ENCODE measurements at places on chromosomes 13 and 19.
A peak's percentile ranks its signal among the peaks of the same experiment; 100 is the strongest.

DNA sequence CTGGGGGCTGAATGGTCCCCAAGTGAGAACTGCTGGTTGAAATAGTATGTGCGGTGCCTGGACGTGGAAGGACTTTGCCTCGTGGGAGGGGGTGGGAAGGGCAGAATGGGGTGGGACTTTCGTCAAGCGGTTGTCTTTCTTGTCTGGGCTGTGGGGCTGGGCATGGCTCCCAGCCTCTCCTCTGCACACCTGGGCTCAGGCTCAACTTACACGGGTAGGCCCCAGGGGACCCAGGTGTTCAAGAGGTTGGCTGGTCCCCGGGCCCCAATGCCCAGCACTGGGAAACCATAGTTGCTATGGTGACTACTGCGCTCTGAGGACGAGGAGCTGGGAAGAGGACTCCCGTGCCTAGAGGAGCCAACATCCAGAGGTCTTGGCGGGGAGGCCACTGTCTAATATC, 7.3 kb downstream of the NWD1 start:
- peak; percentile 40 for DNase-seq

GRCh38 chr13:61414686-61415057, 977 bp downstream of the PCDH20 start:
- DNase-seq, result no peak

GRCh38 chr19:35569281-35569781, 5.9 kb upstream of the ATP4A start:
- DNase-seq, result no peak

DNA sequence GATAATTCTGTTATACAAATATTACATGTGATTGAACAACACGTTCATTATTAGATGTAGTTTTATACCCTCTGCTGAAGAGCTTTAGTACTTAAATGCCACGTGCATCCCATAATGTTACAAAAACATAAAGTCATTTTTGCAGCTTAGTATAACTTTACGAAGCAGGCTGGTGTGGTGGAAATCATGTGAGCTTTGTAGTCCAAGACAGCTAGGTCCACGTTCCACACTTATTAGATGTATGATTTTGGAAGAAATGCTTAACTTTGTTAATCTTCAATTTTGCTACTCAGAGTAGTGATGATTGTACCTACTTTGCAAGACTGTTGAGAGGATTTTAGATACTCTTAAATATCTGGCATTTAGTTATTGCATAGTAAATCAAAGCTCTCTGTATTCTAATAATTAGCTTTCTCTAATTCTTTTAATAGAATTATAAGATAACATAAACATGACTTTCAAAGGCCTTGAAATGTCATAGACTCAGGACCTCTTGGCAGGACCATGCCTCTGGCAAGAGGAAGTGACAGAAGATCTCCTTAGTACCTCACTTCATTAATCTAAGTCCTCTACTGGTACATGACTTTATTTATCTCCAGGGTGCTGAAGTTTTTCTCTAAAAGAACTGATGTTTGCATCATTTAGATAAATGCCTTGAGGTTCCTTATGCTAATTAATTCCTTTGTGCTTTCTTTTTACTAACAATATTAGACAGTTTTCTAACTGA, 153.7 kb downstream of the PCDH20 start:
- DNase-seq, result no peak

- DNase-seq, result no peak
Measured at GRCh38 chr13:109874484-109875454, 88.4 kb upstream of the IRS2 start.

- no peak for DNase-seq
Measured at GRCh38 chr13:65836066-65836465, 1394.1 kb downstream of the PCDH9 start.

DNA sequence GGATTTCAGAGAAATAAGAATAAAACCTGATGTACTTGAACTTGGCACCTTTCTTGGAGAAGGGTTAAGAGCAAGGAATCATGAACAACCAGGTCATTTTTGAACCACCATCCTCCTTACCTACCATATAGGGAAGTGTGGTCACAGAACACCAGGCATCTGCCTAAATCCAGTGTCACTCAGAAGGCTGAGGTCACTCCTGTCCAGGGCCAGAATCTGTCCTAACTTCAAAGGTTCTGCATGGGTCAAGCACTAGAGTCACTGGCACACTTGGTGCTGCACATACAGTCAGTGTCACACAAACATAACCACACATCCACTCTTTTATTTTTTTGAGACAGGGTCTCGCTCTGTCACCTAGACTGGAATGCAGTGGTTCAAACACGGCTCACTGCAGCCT, 1.6 kb downstream of the ZNF565 start:
- DNase-seq, result no peak

GRCh38 chr19:22602631-22603272, 31.4 kb upstream of the ZNF492 start:
- no peak for DNase-seq

DNA sequence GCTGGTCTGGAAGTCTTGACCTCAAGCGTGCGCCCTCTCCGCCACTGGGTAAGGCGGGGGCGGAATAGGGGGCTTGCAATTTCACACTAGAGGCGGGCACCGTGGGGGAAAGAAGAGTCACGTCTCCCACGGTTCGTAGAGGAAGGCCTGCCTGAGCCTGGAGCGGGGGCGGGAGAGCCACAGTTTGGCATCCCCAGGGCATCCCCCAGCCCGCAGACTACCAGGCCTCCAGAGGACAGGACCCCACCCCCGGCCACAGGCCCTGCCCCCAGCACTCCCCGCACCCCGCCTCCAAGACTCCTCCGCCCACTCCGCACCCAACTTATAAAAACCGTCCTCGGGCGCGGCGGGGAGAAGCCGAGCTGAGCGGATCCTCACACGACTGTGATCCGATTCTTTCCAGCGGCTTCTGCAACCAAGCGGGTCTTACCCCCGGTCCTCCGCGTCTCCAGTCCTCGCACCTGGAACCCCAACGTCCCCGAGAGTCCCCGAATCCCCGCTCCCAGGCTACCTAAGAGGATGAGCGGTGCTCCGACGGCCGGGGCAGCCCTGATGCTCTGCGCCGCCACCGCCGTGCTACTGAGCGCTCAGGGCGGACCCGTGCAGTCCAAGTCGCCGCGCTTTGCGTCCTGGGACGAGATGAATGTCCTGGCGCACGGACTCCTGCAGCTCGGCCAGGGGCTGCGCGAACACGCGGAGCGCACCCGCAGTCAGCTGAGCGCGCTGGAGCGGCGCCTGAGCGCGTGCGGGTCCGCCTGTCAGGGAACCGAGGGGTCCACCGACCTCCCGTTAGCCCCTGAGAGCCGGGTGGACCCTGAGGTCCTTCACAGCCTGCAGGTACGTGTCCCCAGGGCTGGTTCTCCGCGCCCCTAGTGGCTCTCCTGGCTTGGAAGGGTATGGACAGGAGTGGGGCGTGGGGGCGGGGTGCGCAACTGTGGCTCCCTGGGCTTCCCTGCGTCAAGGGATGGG, at the start of gene ANGPTL4:
ANGPTL4 (plus strand) TSS at position 353 of the 969 bp plus-strand sequence; CDS start at position 520, 167 bp downstream.
- no peak for DNase-seq

DNA sequence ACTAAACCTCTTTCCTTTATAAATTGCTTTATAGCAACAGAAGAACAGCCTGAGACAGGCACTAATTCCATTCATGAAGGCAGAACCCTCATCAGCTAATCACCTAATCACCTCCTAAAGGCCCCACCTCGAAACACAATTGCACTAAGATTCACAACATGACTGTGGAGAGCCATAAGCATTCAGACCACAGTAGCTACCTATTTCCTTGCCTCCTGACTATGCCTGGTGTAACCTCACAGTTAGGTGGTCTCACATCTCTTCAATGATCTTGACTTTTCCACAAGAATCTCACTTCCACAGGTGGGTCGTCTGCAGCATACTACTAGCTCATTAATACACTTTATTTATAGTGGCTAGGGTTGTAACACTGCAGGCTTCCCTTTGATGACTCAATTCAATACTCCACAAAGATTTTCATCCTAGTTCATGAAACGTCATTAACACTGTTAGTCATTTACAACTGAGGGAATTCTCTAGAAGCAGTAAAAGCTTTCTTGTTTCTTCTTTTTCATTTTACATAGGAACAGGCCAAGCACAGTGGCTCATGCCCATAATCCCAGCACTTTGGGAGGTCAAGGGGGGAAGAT, 27.1 kb downstream of the STK24 start:
- no peak for DNase-seq

- no peak for DNase-seq
Measured at GRCh38 chr13:75995966-75996365, 359.8 kb downstream of the LMO7 start.

DNA sequence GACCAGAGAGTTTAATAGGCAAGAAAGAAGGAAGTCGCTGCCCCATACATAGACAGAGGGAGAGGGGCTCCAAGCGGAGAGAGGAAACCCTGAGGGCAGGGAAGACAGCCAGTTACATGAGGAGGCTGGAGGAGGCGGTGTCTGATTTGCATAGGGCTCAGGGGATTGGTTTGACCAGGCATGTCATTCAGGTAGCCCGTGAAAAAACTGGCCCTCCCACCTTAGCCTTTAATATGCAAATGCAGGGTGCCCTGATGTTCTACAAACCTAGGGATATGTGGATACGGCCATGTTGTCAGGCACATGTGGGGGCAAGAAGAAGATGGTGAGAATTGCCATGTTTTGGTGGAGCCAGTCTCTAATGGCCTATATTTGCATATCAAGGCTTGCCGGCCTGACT, 1461.6 kb downstream of the PCDH9 start:
- no peak for DNase-seq

- no peak for DNase-seq
Measured at GRCh38 chr13:18995259-18995873, 186.3 kb downstream of the TUBA3C start.

DNA sequence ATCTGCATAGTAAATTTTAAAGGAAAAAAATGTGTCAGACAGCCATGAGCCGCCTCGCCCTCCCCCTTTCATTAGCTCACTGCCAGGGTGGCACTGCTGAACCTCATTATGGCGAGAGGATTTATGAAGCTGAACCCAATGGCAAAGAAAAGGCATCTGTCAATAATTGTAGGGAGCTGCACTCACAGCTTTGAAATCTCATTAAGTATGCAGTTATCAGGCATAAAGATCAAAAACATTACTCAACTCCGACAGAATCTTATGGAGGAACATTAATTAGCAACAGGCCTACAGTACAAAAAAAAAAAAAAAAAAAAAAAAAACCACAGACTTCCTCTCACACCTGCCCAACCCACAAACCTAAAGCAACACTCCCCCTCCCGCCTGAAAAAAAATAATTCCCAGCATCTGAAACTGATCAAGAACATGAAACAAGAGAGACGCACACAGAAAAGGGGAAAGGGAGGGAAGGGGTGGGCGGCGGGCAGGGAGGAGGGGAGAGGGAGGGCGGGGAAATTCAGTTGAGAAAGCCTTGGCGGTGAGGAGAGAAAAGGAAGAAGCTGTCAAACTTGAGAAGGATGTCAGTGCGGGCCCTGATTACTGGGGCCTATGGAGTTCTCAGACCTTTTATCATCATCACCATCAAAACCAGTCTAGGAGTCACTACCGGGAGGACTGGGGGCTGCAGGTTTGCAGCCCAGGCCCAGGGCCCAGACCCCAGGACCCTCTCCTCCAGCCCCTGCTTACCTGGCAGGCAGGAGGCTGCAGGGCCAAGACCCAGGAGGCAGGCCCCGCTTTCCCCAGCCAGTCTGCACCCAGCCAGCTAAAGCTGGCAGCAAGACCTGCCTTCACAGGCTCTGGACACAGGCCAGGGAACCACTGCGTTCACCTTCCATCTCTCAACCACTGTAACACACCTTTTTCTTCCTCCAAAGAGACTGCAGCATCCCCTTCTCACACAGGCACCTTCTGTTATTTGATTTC, 8.9 kb downstream of the TSHZ3 start:
- DNase-seq, result no peak

DNA sequence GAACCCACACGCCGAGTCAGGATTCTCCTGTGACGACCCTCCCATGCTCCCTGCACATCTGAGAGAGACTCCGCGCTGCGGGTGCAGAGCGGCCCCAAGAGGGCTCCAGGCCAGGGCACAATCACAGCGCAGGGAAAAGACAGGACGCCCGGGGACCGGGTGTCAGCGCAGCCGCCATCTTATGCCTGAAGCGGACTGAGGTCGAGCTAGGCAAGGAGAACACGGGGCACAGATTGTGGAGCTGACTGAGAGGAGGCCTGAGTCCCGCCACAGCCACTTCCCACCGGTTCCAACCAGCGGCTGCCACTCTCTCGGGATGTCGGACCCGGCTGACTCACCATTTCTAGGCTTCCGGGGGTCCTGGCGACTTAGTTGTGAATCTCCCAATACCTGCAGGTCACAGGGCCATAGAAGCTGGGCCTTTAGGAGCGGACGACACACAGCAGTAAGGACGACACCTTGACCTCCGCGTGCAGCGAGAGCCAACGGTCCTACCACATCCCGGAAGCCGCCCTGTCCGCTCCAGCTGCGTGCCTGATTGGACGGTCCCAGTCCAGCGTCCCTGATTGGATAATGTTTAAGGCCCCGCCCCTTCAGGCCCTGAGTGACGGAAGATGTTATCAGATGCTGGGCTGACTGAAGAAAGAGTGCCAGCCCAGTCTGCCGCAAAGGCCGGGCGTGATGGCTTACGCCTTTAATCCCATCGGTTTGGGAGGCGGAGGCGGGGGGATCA, at the start of gene ZNF728:
ZNF728 (minus strand) TSS at position 487 of the 733 bp plus-strand sequence; CDS start at position 341, 146 bp downstream.
- DNase-seq, result no peak

- no peak for DNase-seq
Measured at GRCh38 chr13:23323946-23324709, 109.4 kb downstream of the SACS start.

DNA sequence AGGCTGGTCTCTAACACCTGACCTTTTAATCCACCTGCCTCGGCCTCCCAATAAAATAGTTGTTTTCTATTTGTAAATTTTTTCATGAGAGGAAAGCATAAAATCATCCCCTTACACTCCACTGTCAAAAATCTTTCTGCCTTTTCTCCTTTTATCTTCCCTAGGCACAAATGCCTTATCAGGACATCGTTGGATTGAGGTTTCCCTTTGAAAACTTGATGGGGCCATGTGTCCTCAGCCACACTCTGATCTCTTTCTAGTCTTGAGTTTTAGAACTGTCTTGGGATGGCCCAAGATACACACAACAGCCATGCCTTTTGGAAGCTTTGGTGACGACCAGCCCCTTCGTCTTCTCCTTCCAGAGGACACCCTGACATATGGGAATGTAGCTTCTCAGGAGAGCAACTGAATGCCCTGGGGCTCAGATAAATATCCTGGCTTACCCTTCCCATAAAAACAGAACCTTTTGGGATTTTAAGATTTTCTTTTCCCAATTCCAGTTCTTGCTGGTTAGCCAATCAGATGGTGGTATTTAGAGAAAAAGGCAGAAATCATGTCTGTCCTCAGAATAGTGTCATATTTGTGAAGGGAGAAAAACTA, 112.4 kb downstream of the ZNF429 start:
- no peak for DNase-seq

GRCh38 chr13:42048342-42048683, at the start of gene DGKH:
TSS of gene DGKH (plus strand) at chr13:42048648. CDS start at chr13:42048774, 126 bp downstream.
- no peak for DNase-seq

DNA sequence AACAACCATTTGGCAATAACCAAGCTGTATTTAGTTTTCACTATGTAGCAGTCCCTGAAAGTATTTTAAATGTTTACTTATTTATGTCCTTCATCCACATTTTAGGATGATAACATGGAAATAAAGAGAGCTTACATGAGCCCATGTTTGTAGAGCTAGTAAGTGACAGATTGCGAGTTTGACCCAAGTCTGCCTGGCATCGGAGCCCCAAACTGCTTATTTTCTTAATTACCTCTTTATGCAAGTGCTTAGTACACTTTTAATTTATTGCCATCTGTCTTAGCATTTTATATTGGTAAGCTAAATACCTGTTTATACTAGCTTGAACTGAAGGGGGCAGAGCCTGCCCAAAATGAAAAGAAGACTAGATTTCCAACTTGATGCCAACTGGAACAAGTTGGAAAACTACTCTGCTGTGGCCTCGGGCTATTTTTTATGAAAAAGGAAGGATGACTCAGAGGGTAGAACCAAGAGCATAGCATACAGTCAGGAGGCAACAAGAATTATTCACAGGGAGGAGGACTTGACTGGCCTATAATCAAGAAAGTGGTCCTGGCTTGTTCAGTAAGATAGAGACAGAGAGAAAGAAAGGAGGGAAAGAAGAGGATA, 150.2 kb downstream of the NDFIP2 start:
- DNase-seq, result no peak
